Right lobe of liver (tissue), 6 donors: ENCODE measurements at places on chromosomes 5 and 9.

DNA sequence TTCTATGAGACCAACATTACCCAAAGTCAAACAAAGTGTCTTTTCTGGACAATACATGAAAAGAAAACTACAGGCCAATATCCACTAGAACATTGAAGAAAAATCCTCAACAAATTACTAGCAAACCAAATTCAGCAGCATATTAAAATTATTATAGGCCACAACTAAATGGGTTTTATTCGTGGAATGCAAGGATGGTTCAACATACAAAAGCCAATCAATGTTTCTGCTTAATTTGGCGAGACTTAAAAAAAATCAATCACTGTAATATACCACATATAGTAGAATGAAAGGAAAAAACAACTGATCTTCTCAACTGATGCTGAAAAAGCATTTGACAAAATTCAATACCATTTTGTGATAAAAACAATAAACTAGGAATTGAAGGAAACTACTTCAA is 51.8 kb upstream of the FNIP1 start:
- no peak for DNase-seq

GRCh38 chr5:126757713-126758357 is 19.1 kb upstream of the LMNB1 start:
- DNase-seq, result no peak

- no peak for DNase-seq
Observed at GRCh38 chr5:14495301-14495700, 86.3 kb upstream of the OTULINL start.

GRCh38 chr5:11324521-11325289 is 563.7 kb upstream of the DAP start:
- no peak for DNase-seq

GRCh38 chr9:37512437-37512836 is 26.7 kb downstream of the POLR1E start:
- no peak for DNase-seq

- no peak for DNase-seq
Observed at GRCh38 chr5:38462976-38463633, 93.3 kb downstream of the LIFR start.

DNA sequence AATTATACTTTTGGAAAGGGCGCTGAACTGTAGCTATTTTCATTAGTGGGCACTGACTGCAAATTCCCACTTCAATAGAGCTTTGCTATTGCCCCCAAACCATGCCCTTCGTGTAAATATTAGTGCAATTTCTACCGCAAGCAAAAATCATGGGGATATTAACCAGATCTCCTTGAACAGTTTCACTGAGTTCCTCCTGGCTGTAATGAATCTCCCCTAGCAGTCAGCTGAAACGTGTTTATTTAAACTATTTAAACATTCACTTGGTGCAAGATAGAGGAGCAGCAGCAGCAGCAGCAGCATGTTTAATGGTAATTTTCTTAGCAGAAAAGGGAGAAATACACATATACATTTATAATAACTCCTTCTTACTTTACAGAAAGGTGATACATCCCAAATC is 54.4 kb downstream of the ARRDC3 start:
- DNase-seq, result no peak

- DNase-seq, result peak; percentile 67
Observed at GRCh38 chr5:107669096-107670031, 1.4 kb downstream of the EFNA5 start.

GRCh38 chr5:144125163-144125726 is 45.2 kb downstream of the YIPF5 start:
- no peak for DNase-seq

- peak; percentile 28 for DNase-seq
Observed at GRCh38 chr9:91179237-91180138, 182.2 kb downstream of the AUH start.

DNA sequence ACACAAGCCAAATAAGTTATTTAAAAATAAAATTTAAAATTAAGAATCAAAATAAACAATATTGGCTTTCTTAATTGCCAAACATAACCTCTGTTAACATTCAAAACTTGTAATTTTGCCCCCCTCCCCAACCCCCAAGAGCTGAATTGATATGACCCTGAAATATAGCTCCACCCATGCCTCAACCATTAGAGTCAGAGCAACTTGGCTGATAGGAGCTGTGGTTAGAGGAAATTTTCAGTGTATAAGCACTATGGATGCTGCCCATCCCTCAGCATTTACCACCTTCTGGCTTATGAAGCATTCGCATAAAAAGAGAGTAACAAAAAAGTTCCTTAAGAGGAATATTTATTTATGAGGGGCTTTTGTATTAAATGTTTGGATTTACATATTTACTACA is 6.1 kb downstream of the POC5 start:
- no peak for DNase-seq

DNA sequence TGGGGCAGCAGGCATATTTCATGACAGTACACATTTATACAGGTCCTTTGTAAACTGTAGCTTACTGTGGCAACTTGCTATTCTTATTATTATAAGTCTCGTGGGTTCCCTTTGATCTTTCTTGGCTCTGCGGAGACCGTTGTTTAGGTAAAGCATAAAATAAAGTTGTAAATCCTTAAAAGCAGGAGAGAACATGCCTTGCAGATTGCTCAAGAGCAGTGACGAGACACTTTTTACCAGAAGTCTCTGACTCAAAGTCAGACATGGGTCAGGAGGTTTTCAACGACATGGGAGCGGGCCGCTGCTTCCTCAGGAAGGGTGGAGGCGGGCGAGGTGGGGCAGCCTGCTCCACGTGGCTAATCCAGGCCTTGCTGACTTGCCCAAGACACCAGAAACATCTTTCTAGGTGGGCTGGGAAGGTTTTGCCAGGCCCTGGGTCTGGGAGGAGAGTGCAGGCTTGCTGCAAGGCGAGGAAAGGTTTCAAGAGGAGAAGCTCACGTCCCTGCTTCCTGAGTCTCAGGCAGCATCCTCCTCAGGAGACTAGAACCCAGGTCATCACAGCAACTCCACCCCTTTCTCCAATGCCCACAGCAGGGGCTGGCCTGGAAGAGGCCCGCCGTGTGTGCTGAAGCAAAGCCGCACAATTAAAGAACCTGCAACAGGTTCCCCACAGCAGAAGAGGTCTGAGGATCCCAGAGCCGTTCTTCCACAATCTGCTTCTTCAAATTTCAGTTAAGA is 6.5 kb downstream of the TBC1D2 start:
- DNase-seq, result peak; percentile 68

- DNase-seq, result no peak
Observed at GRCh38 chr5:16884595-16884994, 51.5 kb downstream of the MYO10 start.

DNA sequence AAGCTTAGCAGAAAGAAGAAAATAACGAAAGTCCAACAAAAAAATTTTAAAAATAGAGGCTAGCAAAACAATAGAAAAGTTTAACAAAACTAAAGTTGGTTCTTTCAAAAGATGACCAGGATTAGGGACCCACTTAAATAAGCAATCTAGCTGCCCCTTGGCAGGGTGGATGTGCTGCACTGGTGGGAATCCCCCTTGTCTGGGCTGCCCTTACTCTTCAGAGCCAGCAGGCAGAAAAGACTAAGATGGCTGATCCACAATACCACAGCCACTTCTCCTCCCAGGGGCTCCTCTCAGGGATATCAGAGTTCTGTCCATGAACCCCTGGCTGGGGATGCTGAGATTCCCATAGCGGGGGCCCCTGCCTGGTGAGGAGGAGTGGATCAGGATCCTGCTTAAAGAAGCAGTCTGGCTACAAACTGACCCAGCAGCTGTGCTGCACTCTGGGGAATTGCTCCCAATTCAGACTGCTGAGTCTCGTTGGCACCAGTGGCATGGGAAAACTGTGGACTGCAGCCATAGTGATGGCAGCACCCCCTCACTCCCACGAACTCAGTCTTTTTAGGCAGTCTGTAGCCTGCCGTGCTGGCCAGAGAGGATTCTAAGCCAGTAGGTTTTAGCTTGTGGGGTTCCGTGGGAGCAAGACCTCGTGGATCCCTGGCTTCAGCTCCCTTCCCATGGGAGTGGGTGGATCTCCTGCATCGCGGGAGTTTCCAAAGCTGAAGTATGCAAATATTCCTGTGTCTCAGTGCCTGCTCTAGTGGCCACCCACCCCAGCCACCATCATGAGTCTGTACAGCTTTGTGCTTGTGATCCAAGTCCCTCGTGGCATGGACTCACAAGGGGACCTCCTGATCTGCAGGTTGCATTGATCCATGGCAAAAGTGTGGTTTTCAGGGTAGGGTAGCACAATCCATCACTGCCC is 2.9 kb upstream of the INSL6 start:
- DNase-seq, result no peak
